ENCODE measurements at places on chromosomes 1 and 21.

DNA sequence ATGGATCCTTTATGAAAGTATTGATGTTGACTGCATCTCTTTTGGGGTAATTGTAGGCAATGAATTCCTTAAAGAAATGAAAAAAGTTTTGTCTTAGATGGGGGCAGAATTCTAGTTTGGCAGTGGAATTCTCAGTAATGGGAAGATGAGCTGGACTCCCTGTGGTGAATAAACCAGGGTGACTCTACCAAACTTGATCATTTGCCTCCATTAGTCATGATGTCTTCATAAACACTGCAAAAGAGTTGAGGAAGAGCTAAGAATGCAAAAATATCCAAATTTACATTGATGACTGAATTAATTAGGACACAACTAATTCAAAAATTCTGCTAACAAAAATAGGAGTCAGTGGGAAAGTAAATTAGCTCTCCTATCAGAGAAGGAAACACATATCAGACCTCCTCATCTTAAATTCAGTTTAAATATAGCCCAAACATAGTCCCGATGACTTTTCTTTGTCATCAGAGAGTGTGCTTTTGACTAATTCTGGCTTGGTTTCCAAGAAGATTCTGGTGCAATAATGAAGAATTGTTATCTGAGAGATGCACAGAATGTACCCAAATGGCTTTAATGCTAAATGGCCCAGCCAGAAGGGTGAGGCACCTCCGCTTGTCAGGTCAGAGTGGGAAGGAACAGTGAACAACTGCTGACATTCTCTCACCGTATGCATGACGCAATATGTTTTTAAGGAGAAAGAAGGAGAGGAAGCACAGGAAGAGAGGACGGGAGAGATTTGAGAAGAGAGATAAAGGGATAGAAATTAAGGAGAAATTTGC lies 525.1 kb downstream of the LMO4 start:
- DNase-seq, result no peak

- DNase-seq, result peak; percentile 58
Measured at GRCh38 chr21:31656199-31657095, 3.0 kb upstream of the SOD1 start.

DNA sequence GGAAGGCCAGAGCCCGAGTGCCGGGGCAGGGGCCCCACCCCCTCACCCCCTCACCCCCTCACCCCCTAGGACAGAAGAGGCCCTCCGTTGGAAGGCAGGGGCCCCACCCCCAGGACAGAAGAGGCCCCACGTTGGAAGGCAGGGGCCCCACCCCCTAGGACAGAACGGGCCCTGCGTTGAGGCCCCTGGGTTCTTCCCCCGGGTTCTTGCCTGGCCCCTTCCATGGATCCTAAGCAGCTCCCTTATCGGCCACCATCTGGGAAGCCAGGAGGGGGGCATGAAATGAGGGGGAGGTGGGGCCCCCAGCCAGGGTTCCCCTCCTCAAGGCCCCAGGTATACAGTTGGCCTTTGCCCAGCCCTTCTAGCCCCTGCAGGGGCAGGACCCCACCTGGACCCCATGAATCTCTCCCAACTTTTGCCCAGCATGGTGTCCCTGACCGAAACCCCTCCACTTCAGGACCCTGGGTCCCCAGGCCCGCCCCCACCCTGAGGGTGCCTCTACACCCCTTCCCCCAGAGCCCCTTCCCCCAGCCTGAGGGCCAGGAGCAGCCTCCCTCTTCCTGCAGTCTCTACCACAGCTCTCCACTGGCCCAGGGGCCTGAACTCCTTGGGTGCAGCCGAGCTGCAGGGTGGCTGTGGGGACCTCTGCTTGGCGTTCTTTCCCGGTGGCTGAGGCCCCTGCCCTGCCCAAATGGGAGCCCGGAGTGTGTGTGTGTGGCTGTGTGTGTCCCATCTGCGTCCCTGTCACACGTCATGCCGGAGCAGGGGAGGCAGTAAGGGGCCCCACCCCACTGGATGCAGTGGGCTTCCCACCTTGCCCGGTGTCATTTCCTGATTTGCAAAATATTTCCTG lies 4.3 kb upstream of the VWA1 start:
- no peak for DNase-seq

DNA sequence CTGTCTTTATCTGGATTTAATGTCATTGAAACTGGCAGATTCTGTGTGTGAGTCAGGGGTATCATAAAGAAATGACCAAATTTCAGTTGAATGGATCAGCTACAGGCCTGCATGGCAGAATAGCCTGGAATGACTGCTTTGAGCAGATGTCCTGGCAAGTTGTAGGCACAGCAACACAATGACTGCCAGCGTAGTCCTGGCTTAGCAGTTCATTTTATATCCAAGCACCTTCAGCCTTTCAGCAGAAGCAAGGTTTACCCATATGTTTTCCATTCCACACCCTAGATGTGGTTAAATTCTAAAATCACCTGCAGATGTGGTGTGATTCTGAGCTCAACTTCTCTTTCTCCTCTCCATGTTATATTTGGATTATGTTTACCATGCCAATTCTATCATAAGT lies 22.3 kb upstream of the PTGFR start:
- DNase-seq, result no peak

DNA sequence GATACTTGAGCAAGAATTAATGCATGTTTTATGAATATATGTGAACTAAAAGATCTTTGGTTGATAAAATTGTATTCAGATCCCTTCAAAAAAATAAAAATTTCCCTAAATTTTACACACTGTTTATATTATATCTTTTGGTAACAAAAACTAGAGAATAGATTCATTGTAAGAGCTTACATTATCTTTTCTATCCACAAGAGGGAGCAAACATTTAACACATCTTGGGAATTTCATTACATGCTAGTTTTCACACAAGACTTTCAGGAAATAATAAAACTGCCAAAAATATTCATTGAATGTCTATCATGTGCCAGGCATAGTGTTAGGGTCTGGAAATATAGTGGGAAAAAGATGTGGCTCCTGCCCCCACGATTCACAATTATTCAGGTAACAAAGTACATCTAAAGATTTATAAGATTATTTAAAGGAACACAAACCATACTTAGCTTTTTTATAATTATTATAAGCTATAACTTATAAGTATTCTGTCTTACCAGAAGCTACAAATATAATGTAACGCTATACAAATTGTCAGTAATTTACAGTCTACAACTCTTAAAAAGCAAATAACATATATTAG lies 30.6 kb downstream of the FAF1 start:
- DNase-seq, result peak; percentile 60

DNA sequence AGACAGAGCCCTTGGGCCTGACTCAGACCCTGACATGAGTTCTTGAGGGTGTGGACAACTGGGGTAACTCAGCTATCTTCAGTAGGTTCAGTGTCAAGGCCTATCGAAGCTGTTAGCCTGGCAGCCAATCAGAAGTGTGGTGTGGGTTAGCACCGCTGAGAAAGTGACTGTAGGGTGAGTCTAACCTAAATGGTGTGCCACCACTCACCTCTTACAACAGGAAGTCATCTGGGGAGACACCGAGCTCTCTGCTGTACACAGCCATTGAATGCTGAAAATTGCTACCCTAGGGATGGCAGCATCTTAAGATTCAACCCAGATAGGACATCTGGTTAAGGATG lies 44.6 kb downstream of the RASSF5 start:
- DNase-seq, result no peak

DNA sequence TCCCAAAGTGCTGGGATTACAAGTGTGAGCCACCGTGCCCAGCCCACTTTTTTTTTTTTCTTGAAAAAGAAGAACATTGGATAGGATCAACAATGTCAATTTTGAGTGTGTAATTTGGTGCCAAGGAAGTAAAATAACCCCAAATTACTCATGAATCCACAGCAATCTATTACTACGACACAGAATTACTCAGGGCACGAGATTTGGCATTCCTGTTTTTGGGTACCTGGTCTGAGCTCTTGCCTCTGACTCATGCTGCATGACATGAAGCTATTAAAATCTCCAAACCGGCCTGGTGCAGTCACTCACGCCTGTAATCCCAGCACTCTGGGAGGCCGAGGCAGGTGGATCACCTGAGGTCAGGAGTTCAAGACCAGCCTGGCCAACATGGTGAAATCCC lies 10.4 kb downstream of the RNF19B start:
- no peak for DNase-seq

- DNase-seq, result no peak
Measured at GRCh38 chr1:247013391-247013790, 5.5 kb upstream of the ZNF695 start.

DNA sequence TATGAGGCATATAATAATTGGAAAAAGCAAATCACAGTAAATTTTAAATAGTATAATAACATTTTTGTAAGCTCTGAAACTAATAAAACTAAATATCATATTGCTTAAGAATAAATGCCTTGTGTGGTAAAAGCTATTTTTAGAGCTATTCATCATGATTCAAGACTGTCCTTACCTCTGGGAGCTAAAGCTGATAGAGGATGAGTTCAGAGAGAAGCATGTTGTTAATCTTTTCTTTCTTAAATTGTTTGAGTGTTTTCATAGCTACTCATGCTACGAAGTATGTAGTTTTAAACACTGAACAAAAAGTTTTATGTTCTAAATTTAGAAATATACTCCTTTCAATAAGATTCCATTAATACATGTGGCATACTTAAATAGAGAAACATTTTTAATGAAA lies 30.5 kb downstream of the IFI16 start:
- DNase-seq, result peak; percentile 30

- DNase-seq, result no peak
Measured at GRCh38 chr1:17060306-17060749, 6.5 kb upstream of the SDHB start.

DNA sequence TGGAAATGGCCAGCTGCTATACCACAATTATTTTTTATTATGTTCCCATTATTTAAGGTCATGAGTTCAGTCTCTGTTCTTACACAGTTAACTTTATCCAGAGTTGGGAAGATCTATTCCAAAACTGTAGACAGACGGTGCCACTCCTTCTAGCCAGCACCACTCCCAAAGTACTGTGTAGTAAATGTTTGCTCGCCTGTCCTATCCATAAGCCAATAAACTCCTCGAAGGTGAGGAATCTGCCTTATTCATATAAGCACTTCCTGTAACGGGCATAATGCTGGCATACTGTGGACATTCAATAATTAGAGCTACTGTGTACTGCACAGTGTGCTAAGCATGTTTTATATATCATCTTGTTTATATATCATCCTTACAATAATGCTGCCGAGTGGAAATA lies 26.1 kb upstream of the STMN1 start:
- DNase-seq, result no peak

DNA sequence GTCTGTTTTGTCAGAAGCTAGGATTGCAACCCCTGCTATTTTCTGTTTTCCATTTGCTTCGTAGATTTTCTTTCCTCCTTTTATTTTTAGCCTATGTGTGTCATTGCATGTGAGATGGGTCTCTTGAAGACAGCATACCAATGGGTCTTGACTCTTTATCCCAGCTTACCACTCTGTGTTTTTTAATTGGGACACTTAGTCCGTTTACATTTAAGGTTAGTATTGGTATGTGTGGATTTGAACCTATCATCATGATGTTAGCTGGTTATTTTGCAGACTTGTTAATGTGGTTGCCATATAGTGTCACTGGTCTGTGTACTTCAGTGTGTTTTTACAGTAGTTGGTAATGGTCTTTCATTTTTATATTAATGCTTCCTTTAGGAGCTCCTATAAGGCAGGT lies 141.5 kb downstream of the DNAH14 start:
- DNase-seq, result no peak

DNA sequence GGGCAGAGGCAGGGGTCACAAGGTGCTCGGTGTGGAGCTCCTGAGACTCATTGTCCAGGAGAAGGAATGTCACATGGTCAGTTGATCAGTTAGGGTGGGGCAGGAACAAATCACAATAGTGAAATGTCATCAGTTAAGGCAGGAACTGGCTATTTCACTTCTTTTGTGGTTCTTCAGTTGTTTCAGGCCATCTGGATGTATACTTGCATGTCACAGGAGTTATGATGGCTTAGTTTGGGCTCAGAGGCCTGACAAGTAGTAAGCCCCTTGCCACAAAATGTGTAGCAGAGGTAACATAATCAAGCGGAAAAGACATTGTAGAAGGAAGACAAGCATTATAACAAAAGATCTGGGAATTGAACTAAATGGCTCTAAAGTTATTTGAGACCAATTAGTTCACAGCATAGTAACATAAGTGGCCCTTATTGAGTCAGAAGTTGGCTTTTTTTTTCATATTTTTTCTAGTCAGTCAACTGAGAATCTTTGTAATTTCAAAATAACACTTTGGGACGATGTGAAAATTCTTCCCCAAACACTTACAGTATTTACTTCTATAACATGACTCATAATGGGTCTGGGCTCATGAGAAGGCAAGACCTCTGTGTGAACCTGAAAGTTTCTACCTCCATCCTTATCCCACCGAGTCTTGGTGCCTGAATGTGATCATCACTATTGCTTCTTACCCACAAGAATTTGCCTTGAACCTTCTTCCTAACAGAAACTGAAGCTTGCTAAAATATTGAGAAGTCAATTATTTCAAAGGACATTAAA lies 137.0 kb upstream of the DPT start:
- DNase-seq, result no peak

GRCh38 chr1:171418546-171418945 lies 66.8 kb upstream of the PRRC2C start:
- DNase-seq, result no peak

GRCh38 chr1:207825719-207826556 lies 74.1 kb downstream of the CD46 start:
- DNase-seq, result peak; percentile 31

GRCh38 chr1:36207339-36207738 lies 16.9 kb upstream of the THRAP3 start:
- peak; percentile 92 for DNase-seq

DNA sequence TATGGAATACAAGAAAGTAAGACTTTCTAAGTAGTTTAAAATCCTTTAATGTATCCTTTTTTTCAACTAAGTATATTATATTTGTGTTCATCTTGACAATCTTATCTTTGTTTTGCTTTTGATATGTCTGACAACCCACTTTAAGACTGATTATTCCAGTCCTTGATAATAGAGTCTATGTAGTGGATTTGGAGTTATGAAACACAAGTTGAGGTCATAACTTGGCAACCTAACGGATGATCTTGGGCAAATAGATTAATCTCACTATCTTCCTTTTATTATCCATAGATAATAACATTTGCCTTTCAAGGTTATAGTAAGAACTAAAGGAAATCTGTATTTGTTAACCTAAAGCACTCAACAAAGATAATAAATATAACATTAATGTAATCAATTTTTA lies 4.8 kb upstream of the GBP2 start:
- no peak for DNase-seq

DNA sequence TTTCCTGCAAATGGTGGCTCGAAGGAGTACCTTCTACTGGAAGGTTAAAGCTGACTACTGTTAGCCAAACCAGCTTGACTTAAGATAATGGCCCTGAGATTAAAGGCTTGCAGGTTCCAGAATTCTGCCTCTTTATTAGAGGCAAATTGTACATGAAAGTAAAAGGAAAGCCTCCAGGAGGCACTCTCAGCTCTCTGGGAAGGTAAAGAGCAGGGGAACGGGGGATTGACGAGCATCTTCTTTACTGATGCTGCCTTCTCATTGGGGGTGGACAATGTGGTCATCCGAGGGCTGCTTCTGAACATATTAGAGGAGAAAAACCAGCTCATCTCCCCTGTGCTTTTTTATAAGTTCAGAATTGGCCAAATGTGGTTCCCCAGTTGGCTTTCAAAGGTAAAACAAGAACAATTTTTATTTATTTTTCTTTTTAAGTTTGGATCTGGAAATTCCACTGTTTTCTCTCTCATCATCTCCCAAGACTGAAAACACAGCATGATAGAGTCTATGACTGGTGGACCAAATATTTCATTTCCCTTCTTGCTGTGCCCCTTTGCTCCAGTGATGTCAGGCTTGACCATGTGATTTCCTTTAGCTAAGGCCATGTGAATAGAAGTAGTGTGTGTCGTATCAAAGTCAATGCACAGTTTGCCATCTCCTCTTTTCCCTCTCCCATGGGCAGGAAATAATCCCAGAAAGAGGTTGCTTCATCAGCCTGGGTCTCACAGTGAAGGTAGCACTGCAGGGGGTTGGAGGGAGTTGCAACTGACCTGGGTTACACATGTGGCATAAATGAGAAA lies 292.7 kb downstream of the PRDM2 start:
- DNase-seq, result peak; percentile 68
